ENCODE measurements at places on chromosomes 3 and 15.

DNA sequence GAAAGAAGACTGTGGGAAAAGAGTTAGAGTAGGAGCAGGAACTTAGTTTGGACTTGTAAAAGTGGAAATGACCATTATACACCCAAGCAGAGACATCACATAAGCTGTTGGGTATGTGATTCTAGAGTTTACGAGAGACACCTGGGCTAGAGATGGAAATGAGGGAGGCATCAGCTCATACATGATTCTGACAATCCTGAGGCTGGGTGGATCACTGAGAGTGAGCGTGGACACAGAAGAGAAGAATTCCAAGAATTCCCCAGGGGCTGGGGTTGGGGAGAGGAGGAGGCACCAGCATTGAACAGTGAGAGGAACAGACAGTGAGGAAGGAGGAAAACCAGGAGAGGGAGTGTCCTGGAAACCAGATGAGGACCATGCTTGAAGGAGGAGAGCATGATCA, 113.5 kb downstream of the KCNAB1 start:
- no peak for DNase-seq

DNA sequence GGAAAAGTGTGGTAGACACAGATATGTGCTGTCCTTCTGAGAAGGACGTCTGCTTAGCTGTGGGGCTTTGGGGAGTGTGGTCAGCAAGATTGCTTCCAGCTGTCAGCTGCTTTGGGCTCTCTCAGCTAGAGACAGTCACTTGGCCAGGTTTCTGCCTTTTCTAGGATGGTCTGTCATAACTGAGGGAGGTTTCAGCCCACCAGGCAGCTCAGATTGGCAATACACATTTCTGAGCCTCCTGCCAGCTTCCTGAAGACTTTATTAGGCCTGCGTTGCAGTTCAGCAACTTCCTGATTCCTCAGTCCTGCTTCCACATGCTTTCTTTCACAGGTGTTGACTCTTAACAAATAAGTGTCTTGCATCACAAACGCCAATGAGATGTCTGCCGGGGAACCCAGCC, 286.5 kb downstream of the SQOR start:
- DNase-seq, result no peak

DNA sequence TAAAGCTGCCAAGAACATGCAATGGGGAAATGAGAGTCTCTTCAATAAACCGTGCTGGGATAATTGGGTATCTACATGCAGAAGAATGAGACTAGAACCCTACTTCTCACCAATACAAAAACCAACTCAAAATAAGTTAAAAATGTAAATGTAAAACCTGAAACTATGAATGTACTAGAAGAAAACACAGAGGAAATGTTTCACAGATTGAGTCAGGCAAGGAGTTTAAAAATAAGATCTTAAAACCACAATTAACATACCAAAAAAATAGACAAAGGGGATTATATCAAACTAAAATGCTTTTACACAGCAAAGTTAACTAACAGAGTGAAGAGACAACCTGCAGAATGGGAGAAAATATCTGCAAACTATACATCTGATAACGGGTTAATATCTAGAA, 90.4 kb downstream of the ISL2 start:
- no peak for DNase-seq

DNA sequence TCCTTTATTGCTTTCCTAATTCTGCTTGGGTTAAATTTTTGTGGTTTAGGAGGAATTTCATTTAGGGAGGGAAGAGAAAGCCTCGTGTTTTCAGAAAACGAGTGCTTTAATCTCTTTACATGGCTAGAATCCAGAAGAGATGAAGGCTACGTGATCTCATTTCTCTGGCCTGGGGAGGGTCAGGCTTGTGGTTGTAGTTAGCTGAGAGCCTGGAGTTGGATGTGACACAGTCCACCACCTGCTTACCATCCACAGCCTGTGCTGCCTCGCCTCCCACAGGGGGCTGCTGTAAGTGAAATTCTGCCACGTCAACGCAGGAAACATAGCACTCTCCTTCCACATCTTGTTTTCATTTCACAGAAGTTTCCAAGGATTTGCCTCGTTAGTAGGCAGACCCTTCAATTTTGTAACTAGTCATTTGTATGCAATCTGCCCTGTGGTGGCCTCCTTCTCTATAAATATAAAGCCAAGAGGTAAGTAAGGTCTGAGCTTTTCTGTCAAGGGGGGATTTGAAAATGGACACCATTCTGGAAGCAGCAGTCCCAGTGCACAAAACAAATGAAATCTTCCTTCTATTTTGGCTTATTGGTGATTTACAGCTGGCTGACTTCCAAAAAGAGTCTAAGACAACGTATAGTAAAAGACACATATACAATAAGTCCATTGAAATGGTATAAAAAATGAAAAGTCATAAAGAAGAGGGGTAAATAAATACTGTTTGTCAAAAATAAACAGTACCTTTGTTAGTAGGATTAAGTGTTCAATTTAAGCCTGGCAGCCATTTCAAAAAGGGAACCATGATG, 3.4 kb downstream of the GXYLT2 start:
- no peak for DNase-seq

DNA sequence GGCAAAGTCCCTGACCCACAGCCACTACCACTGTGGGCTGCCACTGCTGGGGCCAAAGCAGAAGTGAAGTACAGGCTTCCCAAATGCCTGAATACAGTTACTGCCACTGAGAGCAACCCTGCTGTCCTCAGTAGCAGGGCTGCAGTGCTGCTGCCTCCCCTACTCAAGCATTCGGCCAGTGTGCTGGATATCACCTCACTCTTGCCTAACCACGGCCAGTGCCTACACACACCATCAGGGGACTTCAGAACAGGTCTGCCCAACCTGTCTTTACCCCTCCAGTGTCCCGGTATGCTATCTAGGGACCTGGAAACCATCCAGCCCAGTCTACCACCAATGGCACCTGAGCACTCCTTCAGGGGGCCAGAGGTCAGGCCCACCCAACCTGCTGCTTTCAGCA, 261.5 kb upstream of the COL8A1 start:
- no peak for DNase-seq

DNA sequence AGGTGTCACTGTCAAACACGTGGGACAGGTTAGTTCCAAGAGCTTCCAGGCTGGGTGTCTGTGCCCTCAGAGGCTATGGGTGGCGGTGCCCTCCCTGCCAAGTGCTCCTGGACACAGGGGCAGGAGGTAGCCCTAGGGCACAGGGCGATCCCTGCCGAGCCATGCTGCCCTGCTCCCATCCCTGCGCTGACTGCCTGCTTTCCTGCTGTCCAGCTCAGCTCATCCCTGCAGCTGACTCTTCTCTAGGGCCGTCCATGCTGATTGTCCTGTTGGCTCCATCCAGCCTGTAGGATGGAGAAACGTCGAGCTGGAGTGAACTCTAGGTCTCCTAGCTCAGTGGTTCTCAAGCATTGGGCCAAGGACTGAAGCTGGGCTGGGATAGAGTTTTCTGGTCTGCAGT, 3.7 kb downstream of the PDIA5 start:
- DNase-seq, result no peak

- no peak for DNase-seq
Observed at GRCh38 chr3:195210266-195210973, 60.5 kb downstream of the XXYLT1 start.

GRCh38 chr3:139577909-139578308, 38.4 kb upstream of the RBP1 start:
- no peak for DNase-seq

DNA sequence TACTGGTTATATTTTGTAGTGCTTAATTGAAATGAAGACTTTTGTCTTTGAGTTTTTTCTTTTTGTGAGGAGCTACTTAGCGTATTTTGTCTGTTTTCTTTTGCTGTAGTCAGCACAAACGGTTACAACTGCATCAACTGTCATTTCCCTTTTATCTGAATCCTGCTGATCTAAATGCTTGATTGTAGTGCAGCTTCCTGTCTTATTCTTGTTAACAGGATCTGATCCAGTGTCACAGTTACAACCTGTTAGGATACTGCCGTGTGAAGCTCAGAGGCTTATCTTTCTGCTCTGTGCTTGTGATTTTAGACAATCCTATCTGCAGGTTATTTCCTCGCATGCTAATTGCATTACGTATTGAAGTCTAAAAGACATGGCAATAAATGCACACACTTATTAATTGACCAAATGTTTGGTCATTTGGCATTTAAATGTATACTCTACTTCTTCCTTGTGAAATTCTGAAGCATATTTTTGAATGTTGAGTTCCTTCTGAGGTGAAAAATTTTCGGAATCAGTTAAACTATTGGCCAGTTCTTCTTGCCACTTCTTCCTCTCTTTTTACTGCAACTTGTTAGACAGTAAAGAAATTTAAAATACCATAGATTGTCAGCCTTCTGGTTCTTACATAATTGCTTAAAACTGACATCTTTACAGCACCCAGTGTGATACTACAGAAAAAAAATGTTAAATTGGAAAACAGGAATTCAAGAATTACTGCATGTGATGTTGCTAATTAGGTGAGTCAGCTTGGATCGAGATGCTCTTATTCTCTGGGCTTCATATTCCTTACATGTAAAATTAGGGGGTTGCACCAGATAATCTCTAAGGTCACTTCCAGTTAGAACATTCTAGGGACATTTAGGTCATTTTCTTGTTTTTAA, 168.2 kb downstream of the MBNL1 start:
- no peak for DNase-seq

- peak; percentile 37 for DNase-seq
Observed at GRCh38 chr15:41501191-41501917, 7.7 kb downstream of the ITPKA start.

GRCh38 chr3:134381831-134382442, 7.7 kb upstream of the AMOTL2 start:
- DNase-seq, result no peak

GRCh38 chr15:69298354-69298696, 387 bp upstream of the PAQR5 start:
- no peak for DNase-seq

DNA sequence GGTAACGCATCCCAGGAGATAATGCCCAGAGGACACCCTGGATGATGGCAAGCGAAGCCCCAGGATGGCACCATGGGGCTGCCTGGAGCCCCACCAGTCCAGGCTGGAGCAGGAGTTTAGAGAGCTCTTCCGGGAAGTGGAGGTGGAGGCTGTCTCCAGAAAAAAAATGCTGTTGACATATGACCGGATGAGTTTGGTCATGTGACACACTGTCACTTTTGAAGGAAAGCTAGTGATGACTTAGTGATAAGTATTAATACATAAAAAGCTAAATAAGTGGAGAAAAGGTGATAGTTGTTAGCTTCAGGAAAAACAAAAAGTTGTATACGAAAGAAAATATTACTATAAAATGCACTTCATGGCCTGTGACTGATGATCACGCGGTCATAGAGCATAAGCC, 20.0 kb upstream of the MYZAP start:
- no peak for DNase-seq

- DNase-seq, result no peak
Observed at GRCh38 chr15:61025308-61025707, 203.8 kb downstream of the RORA start.

DNA sequence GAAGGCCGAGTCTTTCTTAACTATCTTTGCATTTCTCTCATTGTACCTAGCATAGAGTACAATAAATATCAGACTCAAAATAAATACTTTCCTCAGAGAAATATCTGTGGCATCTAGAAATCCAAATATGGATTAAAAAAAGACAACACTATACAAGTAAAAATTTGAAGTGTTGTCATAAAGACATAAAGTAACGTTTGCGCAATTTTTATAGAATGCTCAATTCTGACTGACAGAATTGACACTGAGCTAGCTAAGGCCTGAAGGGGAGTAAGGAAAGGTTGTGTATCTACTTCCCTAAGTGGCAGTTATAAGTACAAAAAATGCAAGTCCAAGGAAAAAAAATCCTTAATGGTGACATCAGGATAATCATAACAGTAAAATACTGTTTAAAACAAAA, 1.1 kb downstream of the SEC11A start:
- no peak for DNase-seq

DNA sequence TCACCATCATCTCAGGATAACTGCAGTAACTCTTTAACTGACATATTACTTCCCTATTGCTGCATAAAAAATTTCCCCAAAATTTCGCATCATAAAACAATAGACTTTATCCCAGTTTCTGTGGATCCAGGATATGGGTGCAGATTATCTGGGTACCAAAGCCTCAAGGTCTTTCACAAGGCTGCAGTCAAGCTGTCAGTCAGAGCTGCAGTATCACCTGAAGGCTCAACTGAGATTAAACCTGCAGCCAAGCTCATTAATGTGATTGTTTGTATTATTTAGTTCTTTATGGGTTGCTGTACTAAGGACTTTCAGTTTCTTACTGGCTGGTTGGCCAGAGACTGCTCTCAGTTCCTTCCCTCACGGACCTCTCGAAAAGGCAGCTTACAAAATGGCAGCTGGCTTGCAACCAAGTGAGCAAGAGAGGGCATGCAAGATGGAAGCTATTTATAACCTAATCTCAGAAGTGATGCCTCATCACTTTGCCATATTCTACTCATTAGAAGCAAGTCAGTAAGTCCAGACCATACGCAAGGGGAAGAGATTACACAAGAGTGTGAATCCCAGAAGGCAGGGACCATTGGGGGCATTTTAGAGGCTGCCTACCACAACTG, 54.9 kb downstream of the DCUN1D1 start:
- no peak for DNase-seq

DNA sequence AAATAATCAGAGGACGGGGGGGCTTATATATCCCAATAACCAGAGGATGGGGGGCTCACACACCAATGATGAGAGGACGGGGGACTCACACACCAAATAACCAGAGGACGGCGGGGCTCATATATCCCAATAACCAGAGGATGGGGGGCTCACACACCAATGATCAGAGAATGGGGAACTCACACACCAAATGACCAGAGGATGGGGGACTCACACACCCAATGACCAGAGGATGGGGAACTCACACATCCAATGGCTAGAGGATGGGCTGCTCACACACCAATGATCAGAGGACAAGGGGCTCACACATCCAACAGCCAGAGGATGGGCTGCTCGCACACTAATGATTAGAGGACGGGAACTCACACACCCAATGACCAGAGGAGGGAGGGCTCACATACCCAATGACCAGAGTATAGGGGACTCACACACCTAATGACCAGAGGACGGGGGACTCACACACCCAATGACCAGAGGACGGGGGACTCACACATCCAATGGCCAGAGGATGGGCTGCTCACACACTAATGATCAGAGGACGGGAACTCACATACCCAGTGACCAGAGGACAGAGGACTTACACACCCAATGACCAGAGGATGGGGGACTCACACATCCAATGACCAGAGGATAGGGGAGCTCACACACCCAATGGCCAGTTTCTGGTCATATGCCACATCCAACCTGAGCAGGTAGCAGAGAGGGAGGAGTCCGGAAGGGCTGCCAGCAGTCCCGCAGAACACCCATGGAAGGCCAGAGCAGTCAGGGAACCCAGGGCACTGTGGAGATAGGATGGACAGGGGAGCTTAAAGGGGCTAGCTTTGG, 10.6 kb downstream of the RAB6B start:
- no peak for DNase-seq

- DNase-seq, result no peak
Observed at GRCh38 chr3:150097588-150097890, 126.8 kb upstream of the PFN2 start.

DNA sequence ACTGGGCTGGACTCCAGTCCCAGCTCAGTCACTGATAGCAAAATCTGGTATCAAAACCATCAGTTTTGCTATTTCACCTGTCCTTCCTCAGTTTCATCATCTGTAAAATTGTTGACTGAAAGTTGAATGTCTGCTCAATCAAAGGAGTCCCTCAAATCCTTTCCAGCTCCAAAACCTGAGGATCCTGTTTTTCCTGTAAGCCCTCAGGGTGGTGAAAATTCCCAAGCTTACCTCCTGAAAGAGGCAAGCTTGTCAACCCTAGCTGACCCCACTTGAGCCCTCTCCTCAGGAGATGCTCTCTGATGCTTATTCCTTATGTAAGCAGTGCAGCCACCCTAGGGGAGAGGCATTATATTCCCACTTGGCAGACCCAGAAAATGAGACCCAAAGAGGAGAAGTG, 82.6 kb downstream of the HMG20A start:
- DNase-seq, result no peak

GRCh38 chr15:40106203-40107161, 2.2 kb downstream of the BMF start:
- DNase-seq, result no peak
